ENCODE measurements at places on chromosomes 6 and 20.

DNA sequence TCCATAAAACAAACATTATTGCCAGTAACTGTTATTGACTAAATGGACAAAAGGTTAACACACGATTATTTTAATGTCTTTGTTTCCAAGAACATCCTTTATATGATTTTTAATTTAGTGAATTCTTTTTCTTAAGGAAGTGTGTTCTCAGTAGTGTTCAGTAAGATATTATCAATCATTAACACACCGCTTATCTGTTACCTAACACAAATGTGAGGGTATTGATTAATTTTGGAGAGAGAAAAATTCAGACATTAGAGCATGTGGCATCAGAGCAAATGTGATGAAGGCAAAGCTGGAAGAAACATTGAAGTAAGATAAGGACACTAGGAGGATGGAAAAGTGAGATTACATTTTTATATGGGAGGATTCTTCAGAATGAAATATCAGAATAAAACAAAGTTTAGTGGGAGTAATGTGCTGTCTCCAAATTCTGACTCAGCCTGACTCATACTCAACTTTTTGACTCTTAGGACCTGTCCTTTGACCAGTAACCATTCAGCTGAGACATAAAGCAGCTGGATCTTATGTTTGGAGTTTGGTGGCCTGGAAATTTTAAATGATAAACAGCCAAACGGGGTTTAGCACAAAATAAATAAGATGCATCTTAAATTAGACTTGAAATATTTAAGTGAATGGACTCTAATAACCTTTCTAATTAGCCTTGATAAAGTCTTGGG, 348.6 kb downstream of the CD109 start:
- no peak for DNase-seq

- DNase-seq = no peak
Observed at GRCh38 chr20:57998276-57998675, 230.2 kb downstream of the ANKRD60 start.

GRCh38 chr6:156880913-156881312, 103.7 kb downstream of the ARID1B start:
- no peak for DNase-seq

DNA sequence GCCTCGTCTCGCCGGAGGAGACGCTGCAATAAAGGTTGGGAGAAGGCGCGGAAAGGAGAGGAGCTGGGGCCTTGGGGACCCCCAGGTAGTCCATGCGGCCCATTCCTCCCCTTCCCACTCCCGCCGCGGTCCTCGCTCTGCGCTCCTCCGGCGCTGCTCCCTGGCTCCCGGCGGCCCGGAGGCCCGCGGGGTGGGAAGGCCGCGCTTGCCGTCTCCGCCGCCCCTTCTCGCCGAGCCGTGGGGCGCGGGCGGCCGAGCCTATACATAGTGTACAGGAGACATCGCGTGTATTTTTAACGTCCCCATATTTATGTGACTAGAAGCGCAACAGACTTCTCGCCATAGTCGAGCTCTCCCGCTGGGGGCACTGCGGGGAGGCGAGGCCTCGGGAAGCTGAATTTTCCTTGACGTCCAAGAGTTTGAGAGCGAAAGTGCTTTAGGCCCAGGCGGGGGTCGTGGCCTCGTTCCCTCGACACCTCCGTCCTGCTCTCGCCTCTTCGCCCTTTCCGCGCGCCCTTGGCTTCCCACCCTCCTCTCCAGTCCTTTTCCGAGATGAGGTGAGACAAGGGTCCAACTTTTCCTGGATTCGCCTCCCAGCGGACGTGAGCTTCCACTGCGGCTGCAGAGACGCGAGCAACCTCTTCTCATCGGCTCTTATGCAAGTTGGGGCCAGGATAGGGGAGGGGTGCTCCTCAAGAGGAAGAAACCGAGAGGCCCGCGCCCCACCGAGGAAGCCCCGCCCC, 29.0 kb downstream of the SLC12A5 start:
- DNase-seq = peak; percentile 36

- no peak for DNase-seq
Observed at GRCh38 chr6:161000632-161001031, 9.1 kb downstream of the MAP3K4 start.

DNA sequence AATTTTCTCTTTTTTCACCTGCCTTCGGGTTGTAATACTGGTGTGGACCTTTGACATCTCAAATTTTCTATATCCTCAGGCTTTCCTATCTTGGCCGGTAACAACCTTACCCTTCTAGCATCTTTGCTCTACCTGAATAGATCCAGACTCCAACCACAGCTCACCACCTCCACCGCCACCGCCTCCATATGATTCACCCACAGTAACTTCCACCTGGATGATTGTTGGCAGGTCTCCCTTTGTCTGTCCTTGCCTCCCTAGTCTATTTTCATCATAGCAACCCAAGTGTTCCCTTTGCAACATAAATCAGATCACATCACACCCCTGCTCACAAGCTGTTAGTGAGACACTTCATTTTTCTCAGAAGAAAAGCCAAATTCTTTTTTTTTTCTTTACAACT, 525.8 kb upstream of the POU3F2 start:
- no peak for DNase-seq

DNA sequence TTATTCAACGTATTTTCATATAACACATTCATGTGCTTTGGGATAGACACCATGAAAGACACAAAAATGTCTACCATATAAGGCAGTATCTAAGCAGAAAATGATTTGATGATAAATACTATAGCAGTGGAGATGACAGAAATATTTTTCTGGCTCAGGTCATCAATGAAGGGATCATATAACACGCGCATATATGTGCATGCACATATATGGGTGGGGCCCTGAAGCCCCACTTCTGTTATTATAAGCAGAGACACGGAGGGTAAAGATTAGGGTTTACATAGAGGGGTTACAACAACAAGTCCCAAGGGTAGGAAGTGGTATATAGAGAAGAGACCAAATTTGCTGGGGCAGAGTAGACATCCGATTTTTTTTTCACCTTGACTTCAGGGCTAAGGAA, 16.0 kb downstream of the COL9A1 start:
- DNase-seq = no peak

DNA sequence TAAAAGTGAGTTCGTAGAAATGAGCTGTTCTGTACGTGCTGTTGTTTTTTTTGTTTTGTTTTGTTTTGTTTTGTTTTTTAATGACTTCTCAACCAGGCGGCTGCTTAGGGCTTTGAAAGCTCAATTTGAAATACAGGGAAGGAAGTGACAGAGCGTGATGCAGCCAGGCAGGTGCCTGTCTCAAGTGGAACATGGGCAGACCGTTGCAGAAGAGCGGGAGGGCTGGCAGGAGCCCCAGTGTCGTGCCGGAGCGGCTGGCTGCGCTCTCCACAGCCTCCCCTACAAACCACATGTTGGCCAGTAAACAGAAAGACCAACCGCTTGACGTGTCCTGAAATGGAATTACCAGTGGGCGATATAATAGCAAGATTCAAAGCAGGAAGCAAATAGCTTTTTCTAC, 164.9 kb upstream of the RREB1 start:
- DNase-seq = no peak

GRCh38 chr6:34276191-34276590, 27.4 kb upstream of the SMIM29 start:
- DNase-seq = no peak

All from foreskin keratinocyte (primary cell).